Inflammatory macrophage treated with lipopolysaccharide for 4 hours (primary cell): ENCODE measurements at places on chromosomes 3 and 15.
A peak's percentile ranks its signal among the peaks of the same experiment; 100 is the strongest.

DNA sequence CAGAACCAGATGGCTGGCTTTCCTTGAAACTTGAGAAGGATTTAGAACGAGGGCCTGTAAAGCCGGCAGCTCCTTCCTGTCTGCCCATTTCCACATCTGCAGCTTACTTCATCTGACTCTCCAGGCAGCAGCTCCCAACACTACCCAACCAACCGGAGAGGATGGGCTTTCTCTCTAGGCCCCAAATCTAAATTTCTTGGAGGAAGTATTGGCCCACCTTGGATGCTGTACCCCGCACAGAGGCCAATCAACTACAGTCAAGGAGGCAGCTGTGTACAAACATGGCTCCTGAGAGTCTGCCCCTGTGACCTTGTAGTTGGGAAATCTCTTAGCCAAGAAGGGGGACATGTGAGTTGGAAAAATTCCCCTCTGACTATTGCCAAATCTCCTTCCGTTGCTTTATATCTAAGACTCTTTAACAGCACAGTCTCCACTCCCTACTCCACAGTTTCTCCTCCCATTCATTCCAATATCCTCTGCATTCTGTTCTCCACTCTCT lies 8.0 kb upstream of the ACAP2 start:
- peak; percentile 95 for DNase-seq

- no peak for DNase-seq
Measured at GRCh38 chr15:58410353-58410752, 21.4 kb upstream of the LIPC start.

GRCh38 chr15:40562691-40563090 lies 2.2 kb downstream of the CCDC32 start:
- DNase-seq = no peak

DNA sequence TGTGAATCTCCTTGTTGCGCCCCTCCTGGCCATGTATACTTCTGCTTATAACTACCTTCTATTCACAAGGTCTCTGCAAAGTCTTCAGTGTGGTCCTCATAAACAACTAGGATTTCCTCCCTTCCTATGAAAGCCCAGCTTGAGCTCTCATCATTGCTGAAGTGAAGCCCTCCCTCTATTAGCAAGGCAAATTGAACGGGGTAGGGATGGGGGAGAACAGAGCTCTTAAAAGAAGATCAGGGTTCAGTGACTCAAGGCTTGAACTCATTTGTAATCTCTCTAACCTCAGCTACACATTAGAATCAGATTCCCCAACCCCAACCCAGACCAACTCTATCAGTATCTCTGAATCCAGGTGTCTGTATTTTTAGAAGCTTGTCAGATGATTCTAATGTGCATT lies 88.3 kb upstream of the ST8SIA2 start:
- DNase-seq = no peak

GRCh38 chr15:66894363-66894762 lies 171.0 kb upstream of the SMAD3 start:
- DNase-seq = no peak

DNA sequence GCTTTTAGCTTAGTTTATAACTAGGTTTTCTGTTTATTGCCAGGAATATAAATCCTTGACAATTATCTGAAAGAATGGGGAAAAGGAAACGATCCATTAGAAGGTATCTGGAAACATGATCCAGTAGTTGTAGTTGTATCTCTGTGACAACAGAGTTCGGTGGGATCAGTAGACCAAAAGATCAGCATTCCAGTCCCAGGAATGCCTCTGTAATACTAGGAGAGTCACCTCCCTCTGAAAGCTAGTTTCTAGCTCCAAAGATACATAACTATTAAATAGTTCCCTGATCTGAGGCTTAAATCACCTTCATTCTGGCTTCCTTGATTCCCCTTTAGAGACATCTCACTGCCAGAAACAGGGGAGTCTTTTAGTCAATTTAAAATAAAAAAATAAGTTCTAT lies 34.1 kb downstream of the MB21D2 start:
- no peak for DNase-seq

- DNase-seq = no peak
Measured at GRCh38 chr3:13728487-13728886, 151.4 kb downstream of the WNT7A start.

DNA sequence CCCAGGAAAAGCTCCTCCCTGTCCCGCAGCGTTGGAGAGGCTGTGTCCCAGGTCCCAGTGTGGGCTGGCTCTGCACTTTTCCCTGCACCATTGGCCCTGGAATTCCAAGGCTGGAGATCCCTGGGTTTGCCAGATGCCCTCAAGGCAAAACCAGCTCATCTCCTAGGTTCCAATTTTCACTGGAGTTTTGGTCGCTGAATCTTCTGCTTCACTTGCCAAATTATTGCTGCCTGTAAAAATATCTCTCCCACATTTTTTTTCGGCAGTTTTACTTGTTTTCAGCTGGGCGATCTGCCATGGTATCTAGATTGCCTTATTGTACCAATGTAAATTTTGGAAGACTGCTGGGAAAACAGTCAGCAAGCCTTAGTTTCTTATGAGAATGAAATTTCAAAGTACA lies 150.9 kb upstream of the ATP10A start:
- DNase-seq = no peak
